ENCODE measurements at places on chromosomes 16 and 17.

GRCh38 chr16:65021852-65022595 is 99.8 kb downstream of the CDH11 start:
- no peak for DNase-seq

DNA sequence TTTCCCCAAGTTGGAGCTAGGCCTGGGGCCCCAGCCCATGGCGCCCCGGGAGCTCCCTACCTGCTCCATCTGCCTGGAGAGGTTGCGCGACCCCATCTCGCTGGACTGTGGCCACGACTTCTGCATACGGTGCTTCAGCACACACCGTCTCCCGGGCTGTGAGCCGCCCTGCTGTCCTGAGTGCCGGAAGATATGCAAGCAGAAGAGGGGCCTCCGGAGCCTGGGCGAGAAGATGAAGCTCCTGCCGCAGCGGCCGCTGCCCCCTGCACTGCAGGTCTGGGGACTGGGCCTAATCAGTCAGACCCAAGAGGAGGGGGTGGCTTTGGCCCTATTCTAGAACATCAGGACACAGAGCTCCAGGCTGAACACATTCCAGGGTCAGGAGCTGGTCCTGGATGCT is 1.5 kb downstream of the RNF112 start:
- no peak for DNase-seq

DNA sequence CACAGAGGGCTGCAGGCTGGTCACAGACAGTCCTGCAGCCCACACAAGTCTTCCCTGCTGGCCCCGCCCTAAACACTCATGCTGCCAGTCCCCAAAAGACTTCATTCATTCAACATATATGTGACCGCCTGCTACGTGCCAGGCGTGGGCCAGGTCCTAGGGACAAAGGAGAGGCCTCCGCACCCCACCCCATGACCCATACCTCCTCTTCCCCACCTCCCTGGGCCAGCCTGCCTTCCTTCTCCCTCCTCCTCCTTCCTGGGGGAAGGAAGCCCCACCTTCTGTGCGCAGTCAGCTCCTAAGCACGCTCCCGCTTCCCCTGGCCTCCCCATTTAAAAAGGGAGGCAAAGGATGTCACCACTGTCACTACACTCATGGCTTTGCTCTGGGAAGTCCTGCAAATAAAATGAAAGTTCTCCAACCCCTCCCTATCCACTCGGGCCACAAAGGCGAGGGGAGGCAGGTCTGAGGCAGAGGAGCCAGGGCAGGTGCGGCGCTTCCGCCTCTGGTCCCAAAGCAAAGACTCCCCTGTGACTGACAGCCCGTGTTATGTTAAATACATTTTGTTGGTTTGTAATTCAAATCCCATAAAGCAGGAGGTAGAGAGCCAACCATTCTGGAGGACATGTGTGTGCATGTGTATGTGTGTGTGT is 9.0 kb downstream of the DNAAF8 start:
- no peak for DNase-seq

- no peak for DNase-seq
Measured at GRCh38 chr16:14339694-14340093, 268.6 kb downstream of the MRTFB start.

DNA sequence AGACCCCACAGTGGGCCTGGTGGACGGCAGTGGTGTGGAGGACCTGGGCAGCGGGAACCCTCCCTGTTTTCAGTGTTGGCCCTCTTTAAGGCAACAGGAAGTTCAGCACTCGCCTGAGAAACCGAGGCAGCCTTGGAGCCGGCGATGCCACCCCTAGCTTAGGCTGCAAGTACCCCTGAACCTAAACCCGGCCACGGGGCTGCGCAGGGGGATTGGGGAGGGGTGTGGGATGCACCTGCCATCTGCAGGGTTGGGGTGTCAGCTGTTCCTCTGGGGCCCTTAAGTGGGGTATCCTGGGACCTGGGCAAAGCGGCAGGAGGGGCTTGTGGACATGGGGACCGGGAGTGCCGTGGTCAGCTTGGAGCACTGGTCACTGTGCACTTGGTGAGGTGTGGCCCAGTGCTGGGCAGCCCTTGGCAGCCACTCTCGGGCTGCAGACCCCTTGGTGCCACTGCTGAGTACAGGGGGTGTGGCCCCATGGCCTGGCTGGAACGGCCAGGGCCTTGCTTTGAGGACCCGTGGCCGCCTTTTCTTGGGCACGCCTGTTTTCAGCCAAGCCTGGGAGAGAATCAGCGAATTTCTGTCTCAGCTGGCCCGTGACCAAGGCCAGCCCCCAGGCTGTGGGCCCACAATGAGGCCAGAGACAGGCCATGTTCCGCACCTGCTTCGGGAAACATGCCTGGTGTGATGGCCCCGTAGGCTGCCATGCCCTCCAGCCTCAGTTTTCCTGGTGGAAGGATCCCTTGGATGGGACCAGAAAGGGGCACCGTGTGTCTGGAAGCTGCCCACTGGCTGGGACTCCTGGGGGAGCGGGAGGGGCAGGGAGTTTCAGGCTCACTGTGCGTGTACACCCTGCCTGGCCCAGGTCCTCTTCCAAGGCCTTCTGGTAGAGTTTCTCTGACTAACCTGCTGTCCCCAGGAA is 4.1 kb upstream of the SLC25A10 start:
- no peak for DNase-seq

DNA sequence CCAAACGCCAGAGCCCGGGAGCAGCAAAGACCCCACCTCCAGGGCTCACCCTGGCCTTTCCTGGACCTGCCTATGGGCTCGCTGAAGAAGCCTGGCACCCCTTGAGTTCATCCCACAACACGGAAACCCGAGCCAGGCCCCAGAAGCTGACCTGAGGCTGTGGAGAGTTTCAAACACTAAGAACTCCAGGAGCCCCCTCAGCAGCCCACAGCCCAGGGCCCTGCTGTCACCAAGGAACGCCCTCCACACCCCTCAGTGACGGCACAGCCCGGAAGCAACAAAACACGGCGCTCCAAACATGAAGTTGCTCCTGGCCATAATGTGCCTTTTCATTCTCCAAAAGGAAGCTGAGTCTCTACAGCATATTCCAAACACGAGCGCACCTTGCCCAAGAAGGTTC is 9.2 kb downstream of the SLC38A10 start:
- DNase-seq: no peak

DNA sequence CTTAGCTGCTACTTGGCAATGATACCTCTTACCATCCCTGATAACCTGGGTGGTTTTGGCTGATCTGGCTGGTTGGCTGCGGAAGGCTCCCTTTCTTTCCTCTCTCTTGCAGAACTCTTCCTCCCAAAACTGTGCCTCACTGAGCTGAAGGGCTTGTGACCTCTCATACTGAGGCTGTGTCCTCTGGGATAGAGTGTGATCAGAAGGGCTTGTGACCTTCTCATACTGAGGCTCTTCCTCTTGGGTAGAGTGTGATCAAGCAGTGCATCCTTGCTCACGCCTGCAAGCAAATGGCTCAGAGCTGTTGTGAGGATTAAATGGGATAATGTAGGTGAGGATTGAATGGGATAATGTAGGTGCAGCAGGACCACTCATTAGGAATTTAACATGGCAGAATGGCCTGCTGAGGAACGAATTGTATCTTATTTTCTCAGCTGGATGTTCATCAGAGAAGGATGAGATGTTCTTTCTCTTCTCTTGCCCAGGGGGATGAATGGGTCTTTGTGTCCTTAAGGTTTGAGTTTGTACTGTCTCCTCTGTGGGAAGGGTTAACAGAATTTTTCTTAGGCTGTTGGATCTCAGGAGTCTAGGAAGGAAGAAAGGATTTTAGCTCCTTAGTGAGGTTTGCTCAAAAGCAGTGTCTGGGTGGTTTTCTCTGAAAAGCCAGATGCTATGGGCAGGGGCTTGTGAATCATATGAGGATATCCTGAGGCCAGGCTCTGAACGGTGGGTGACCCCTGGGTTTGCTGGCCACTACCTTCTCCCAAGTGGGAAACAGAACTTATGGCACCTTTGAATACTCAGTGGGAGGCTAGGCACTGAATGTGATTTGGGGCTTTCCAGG is 130.0 kb upstream of the HS3ST2 start:
- no peak for DNase-seq

GRCh38 chr17:4849011-4849536 is 15.9 kb downstream of the MINK1 start:
- no peak for DNase-seq

DNA sequence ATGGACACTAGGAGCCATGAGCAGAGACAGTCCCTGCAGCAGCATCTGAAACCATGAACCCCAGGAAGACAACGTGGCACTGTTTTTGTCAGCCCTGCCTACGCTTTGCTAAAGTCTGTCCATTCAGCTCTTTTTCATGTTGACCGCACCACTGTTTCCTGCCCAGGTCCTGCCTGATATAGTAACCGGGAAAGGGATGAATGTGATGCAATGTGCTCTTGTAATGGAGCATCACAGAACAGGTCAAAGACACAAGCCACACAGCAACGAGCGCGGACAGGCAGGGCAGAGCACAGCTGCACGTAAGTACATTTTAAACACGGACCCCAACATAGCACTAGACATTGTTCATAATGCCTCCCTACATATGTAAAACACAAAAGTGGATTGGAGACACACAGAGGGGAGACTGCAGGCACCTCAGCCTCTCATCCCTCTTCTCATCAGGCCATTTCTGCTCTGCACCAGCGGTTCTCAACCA is 16.9 kb upstream of the TNFRSF13B start:
- DNase-seq: no peak

DNA sequence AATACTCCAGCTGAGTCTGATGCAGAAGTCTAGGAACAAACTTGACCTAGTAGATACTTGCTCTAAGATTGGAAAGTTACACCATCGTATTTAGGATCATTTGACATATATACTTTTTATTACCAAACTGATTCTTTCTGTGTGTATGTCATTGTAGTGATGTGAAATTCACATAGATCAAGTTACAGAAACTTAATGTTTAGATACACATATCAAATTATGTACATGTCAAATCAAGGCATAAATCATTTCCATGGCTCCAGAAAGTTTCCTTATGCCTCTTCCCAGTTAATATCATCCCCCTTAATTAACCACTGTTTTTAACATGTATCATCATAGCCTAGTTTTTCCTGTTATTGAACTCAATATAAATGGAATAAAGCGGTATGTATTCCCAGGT is 292.0 kb upstream of the CDH11 start:
- DNase-seq: no peak

DNA sequence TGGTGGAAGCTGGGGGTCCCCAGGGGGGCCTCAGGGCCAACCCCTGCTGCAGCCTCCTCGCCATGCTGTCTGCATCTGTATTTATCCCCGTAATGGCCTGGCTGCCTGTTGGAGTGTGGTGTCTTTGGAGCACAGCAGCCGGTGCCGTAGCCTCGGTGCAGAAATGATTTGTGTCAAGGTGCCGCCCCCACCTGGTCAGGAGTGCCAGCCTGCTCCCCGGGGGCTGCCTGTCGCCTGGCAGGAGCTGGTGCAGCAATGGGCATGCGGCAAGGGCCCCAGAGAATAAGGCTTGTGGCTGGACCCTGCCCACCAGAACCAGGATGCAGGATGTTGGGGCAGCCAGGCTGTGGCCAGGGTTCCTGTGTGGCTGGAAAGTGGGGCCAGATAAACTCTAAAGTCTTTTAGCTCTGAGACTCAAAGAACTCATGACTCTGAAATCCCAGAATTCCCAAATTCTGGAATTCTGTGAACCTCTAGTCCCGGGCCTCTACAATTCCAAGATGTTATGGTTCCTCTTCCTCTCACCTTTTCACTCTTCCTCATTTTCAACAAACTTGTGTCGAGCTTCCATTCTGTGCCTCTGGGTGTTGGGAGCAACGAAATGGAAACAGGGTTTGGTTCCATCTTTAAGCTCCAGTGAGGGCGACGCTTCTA is 5.9 kb downstream of the CPNE2 start:
- DNase-seq: no peak

DNA sequence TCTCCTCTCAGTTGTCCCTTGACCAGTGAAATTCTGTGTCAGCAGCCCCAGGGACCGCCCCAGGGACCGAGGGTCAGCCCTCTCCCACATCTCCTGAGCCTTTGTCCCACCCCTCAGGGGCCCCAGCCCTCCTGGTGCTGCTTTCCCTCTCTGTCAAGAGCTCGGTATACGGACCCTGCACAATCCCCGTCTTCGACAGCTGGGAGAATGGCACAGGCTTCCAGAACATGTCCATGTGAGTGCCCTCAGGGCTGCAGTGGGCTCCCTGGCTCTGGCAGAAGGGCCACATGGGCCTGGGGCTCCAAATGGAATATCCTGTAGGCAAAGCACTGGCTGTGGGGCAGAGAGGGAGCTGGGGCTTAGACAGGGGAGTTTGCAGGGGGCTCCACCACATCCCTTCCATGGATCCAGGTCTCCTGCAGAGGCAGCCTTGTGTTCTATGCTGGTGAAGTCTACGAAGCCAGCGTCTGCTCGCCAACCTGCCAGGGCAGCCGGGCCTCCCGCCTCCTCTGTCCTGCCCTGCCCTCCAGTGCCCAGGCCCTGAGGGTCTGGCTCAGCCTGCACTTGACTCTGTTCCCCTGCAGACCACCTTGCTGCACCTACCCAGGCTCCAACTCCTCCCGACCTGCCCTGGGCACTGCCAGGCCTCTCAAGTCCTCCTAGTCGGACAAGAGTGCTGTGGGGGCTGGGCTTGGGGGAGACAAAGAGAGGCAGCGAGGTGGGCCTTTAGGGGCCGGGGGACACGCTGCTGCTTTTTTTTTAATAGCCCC is 28.0 kb downstream of the ADGRG5 start:
- DNase-seq: no peak

GRCh38 chr17:69187294-69187693 is 41.3 kb downstream of the ABCA10 start:
- no peak for DNase-seq

- peak; percentile 89 for DNase-seq
Measured at GRCh38 chr17:76240461-76241203, at the start of gene RNF157. TSS of gene RNF157 (minus strand) at chr17:76240493. CDS start at chr17:76240240, 253 bp downstream.

- DNase-seq: no peak
Measured at GRCh38 chr17:61463316-61464129, 11.3 kb downstream of the TBX4 start.

GRCh38 chr16:1786242-1787055 is 3.7 kb downstream of the NUBP2 start:
- DNase-seq: no peak
